Body of pancreas (tissue), 4 donors: ENCODE measurements at places on chromosomes 4 and X. TPM values are rescaled to one million over a fixed set of nuclear protein-coding genes. Genes with fewer than 3 reads are reported as not detected.

- H3K27me3 ChIP-seq: no peaks in the 10 kb centered on the region
- H3K27ac ChIP-seq: no peak overlapping the region
- no peak for DNase-seq
These were observed 67.1 kb downstream of the CC2D2A start for GRCh38 chr4:15536552-15537499.

The SH3BP2 gene
- 29.0 TPM for total RNA-seq

DNA sequence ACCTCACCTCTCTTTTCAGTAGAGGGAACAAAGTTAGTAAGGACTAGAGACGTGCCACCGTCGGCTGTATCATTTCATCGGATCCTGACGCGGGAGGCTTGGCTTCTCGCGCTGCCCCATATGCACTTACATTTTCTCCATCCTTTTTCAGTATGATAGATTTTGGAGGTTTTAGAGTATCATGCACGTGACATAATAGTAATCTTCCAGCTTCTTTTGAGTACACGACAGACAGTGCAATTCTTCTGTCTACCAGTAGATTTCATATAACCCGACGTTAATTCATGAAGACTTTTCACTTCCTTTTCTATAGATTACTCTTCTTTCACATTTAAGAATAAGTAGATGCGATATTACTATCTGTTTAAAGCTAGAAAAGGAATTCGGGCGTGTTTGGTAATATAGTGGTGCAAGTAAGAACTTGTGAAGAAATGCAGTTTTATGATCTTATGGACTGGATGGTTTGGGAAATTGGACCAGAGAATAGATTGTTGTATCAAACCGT is 1.0 kb downstream of the CDS1 start:
- peak overlapping the region; percentile 83 for H3K27ac ChIP-seq
- no peak for DNase-seq
- peak overlapping the region; percentile 37 for H3K4me3 ChIP-seq

DNA sequence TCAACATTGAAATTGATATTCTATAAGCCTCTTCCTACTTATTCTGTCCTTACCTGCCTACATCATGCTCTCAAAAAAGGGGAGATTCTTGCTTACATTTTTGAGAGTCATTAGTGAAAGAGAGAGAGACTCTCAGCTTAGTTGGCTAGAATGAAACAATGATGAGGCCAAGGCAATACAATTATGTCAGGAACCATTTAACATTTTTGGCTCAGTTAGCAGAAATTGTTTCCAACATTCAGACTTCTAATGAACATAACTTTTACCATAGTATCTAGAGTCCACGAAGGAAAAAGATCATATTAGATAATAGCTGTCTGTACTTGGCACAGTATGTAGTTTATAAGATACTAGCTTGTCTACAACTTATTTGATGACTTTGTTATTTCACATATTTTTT is 263.7 kb upstream of the ARX start:
- DNase-seq: no peak
- no peaks in the 10 kb centered on the region for H3K36me3 ChIP-seq
- H3K4me3 ChIP-seq: no peak overlapping the region
- no peaks in the 10 kb centered on the region for H3K27me3 ChIP-seq
- no peaks in the 10 kb centered on the region for H3K4me1 ChIP-seq
- no peak overlapping the region for H3K27ac ChIP-seq

GRCh38 chrX:50942471-50942870 is 31.9 kb downstream of the BMP15 start:
- H3K27ac ChIP-seq: no peak overlapping the region
- no peaks in the 10 kb centered on the region for H3K4me1 ChIP-seq
- no peak for DNase-seq
- no peak overlapping the region for H3K4me3 ChIP-seq
- no peaks in the 10 kb centered on the region for H3K27me3 ChIP-seq

GRCh38 chrX:130171446-130172126 is at the start of gene RAB33A:
RAB33A (plus strand) TSS chrX:130171962; CDS start chrX:130172063, 101 bp downstream.
- no peak for DNase-seq
- no peaks in the 10 kb centered on the region for H3K36me3 ChIP-seq

The SPANXN3 gene
- not detected for total RNA-seq

The HTN3 gene
- total RNA-seq: not detected
